Activated T-helper 2 cell treated with anti-CD3 and anti-CD28 coated beads, Interferon-gamma antibody, Interleukin-2, Interleukin-4, amounts not matched to agents 10 μg/mL and 5 μg/mL and 100 μg/mL, durations not matched to agents 14 hours and 24 hours and 36 hours (primary cell): ENCODE measurements at places on chromosomes 6 and 20. TPM values are rescaled to one million over a fixed set of nuclear protein-coding genes. Genes with fewer than 3 reads are reported as not detected.

DNA sequence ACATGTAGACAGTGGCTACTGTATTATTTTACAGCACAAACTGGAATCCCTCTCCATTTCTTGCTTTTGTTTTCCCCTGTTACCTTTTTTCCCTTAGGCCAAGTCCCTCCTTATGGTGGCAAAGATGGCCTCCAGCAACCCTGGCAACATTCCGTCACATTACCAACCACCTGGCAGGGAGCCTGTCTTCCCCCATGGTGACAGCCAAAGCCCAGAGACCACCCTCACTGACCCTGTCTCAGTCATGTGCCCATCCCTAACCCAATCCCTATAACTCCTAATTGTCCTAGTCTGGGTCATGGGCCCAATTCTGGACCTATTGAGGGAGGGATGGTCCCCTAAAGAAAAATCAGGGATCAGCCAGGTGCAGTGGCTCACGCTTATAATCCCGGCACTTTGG is 27.6 kb downstream of the PARD6B start:
- no peak for DNase-seq

Gene VNN1
- not detected in 2 replicates for total RNA-seq

DNA sequence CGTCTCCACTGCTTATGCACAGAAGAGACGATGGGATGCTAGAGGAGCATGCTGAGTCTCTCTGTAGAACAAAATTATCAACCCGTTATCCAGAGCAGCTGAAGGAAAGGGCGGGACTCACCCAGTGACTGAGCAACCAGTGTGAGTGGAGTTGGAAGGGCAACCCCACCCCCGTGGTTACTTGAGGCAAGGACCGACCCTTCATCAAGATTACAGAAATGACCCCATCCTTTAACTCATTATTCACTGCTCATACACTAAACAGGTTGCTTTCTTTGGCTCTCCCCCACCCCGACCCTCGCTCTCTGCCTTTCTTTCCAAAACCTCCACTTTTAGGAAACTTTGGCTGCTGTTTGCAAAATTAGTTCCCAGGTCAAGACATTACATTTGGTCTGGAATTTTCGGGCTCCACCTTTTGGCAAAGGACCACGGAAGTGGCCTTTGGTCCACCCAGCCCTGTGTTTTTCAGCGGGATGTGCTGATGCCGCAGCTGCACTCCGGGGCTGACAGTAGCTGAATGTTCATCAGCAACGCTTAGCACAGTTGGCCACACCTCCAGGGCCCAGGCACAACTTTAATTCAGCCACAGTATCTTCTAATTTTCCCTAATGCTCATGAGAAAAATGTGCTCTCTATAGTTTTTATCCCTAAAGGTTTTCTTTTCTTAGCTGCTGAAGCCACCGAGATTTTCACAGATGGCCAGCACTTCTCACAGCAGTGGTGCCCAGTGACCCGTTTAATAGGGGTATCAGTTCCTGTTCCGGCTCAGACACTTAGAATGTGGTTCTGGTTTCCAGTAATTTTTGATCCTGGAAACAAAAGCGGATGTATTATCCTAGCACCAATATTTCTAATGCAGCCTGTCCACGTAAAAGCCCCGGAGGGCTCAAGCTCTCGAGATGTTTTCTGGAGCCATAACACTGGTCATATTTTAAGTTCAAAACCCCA is 103.6 kb upstream of the NXT1 start:
- DNase-seq, result no peak

GRCh38 chr6:90425161-90425641 is 128.6 kb upstream of the BACH2 start:
- no peak for DNase-seq

DNA sequence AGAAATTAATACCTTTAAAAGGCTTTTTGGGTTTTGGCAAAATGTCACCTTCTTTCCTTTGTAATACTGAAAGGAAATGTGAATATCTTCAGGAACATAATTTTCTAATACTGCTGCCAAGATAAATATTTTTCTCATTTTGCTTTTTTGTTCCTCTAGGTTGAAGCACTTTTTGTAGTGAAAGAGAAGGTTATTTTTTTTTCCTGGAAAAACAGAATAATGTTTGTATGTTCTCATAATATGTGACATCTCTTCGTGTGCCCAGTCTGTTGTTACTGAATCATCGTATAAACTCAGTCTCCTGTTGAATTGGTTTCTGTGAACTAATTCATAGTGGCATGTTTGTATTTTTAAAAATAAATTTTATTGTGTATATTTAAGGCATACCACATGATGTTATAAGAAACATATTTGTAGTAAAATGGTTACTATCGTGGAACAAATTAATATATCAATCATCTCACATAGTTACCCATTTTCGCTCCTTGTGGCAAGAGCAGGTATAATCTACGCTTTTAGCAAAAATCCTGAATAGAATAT is 74.4 kb downstream of the SH3BGRL2 start:
- DNase-seq, result no peak

- peak; percentile 89 for DNase-seq
Observed at GRCh38 chr6:37818536-37819176, 871 bp upstream of the ZFAND3 start.

GRCh38 chr20:37066168-37066567 is 29.6 kb downstream of the RBL1 start:
- DNase-seq, result no peak

DNA sequence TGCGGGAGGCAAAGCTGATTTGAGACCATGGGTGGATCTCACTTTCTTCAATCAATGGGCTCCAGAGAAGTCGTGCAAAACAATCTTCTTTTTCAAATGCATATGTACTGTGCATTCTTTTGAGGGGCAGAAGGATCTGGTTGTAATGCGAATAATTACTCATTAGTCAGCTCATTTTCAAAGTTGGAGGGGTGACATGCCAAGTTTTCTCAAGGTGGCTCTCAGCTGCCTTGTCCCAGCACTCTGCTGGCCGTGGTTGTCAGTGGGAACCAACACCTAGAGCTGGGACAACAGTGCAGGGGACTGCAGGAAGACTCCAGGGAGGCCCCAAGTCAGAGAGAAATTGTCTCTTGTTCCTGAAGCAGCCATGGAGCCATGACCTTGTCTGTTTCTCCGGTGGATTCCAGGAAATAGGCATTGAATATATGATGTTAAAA is 25.3 kb downstream of the MYT1 start:
- DNase-seq, result no peak

GRCh38 chr6:137230547-137230946 is 11.4 kb upstream of the IFNGR1 start:
- no peak for DNase-seq

GRCh38 chr6:37717836-37718251 is 20.2 kb upstream of the MDGA1 start:
- DNase-seq, result no peak

DNA sequence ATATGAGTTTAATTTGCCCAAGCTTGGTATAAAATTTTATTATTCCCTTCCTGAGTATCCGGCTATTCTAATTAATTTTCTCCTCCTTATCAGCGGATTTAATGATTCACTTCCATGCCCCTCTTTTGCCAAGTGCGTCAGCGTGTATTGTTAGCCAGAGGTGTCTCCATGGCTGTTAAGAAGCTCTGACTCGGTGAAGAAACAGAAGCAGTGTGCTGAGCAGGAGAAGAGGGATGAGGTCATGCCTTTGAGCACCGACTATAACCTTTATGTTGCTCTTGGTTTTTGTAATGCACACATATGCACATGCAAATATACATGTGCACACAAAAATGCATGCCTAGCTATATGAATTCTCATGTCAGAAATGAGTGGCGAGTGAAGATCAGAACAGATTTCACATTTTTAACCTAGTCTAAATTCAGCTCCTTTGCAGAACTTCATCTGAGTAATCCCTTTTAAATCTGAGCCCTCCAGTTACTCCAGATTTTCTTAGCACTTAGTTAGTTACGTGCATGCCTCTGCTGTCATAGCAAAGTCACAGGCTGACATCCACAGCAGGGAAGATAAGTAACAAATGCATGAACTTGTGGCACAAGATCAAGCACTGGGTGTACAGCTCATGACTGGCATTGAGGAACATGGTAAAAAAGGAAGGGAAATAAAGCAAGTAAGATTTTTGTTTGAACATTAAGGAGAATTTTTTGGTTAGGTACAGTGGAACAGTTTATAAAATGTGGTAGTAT is 24.3 kb downstream of the HTR1E start:
- no peak for DNase-seq

Gene CD93
- total RNA-seq, result 1.9 and 2.0 TPM in 2 replicates

DNA sequence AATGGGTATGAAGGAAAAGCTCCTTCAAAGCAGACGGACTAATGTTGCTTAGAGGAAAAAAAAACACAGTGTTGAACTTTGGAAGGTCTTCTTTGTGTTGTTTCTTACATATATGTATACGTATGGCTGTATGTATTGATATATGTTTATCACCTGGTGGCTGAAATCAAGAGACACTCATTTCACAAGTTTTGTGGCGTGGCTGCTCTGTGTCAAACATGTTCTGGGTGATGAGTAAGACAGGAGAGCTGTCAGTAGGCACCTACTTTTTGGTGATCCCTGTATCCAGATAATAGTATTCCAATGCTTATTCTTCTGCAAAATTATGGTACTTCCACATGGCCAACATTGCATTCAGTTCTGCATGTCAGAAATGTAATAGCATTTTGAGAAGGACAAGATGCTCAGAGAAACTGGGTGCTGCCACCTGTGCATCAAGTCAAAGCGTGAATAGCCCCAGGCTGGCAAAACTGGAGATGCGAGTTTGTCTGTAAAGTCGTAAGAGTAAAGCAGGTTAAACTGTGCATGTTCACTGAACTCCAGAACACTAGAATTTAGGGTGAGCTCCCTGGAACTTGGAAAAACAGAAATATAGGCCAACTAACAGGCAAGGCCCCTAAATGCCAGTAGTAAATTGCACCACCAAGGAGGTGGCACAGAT is 67.9 kb downstream of the ARMC2 start:
- no peak for DNase-seq

Gene SUMO4
- total RNA-seq, result 7.7 and 7.8 TPM in 2 replicates

- DNase-seq, result peak; percentile 46
Observed at GRCh38 chr6:41039060-41039998, at the start of gene UNC5CL. UNC5CL (minus strand) TSS chr6:41039221; CDS start chr6:41035074, 4,147 bp downstream.

DNA sequence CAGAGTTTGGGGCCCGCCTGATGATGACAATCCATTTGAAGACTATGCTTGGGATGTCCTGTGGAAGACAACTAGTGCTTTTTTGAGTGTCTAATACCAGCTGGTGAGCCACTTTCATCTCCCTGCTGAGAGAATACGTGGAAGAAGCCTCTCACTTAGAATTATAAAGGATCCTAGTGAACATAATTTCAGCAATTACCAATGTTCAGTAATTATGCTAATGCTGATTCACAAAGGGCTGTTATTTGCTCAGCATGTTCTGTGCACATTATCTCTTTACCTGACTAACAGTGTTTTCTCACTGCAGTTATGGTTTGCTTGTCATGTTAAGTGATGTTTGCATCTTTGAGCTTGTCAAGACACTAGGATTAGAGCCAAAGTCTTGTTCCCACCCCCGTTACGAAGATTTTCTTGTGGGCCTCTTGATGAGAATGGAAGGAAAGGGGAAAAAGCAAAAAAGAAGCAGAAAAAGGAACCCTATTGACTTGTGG is 282.1 kb upstream of the CHD6 start:
- no peak for DNase-seq

DNA sequence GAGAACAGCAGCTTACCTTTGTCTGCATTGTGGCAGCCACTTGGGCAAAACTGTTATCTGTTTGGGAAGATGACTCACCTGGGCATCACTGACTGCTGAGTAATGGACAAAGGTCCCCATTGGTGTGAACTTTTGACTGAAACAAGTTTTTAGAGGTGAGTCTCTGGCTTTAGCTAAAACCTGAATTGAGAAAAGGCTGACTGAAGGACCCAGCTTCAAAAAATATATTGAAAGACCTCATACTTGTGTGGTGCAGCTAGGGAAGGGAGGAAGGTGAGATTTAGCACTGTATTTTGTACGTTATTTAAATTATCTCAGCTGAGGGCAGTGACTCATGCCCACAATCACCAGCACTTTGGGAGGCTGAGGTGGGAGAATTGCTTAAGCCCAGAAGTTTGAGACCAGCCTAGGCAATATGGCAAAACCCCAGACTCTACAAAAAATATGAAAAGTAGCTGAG is 4.5 kb upstream of the CITED2 start:
- DNase-seq, result no peak

Gene GTSF1L
- 0.48 TPM in 1 of 2 replicates, not detected in the other for total RNA-seq

- no peak for DNase-seq
Observed at GRCh38 chr6:168939796-168940195, 313.9 kb downstream of the THBS2 start.

DNA sequence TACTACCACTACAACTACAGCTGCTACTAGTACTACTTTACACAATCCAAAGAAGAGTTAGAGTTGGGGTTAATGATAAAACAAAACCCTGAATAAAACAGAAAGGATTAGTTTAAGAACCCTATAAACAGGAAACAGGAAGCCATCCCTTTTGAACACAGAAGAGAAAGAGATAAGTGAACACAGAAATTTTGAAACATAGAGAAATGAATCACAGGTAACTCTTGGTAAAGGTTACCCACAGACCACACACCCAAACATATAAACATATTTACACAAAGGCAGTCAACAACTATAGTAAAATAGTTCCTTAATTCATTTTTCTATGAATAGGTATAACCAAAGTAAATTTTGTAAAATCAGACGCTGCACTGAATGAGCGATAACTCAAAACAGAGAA is 98.1 kb downstream of the RNGTT start:
- no peak for DNase-seq

DNA sequence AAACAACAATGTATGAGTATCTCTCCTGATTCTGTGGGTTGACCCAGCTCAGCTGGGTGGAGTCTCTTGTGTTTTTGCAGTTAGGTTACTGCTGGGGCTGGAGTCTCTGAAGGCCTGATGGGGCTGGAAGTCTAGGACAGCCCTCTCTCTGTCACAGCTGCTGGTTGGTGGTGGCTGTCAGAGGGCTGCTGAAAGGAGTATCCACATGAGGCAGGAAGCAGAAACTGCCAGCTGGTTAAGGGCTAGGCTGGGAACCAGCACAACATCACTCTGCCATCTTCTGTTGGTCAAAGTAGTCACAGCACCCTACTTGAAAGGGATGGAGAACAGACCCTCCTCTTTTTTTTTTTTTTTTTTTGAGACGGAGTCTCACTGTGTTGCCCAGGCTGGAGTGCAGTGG is 10.0 kb upstream of the PACSIN1 start:
- no peak for DNase-seq

DNA sequence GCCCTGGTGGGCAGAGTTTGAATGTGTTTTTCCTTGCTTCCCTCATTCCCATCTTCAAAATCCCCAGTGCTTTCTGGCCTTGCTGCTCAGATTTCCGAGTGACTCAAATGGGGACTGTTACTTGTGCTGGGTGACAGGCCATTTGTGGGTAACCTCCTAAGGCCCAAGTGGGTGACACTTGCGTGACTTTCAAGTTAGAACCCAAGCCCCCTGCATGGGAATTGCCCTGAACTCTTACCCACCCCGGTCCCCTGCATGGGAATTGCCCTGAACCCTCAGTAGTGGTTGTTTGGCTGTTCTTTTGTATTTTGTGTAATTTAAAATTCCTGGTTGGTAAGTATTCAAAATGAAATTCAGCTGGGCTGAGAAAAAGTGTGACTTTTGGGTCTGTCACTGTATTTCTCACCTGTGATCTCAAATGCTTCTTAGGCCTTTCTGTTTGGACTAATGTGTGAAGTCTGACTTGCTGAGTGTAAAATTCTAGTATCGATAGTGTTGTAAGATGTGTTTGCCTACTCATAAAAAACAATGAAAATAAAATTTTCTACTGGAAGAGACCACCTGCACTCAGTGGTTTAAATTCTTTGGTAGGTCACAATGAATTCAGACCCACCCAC is 12.4 kb upstream of the RBM38 start:
- no peak for DNase-seq

Gene ZC2HC1B
- total RNA-seq, result not detected in 2 replicates

Gene FNDC1
- total RNA-seq, result 0.05 TPM in 1 of 2 replicates, not detected in the other
